ENCODE measurements at places on chromosomes 2 and 18. TPM values are rescaled to one million over a fixed set of nuclear protein-coding genes. Genes with fewer than 3 reads are reported as not detected.
A peak's percentile ranks its signal among the peaks of the same experiment; 100 is the strongest.

DNA sequence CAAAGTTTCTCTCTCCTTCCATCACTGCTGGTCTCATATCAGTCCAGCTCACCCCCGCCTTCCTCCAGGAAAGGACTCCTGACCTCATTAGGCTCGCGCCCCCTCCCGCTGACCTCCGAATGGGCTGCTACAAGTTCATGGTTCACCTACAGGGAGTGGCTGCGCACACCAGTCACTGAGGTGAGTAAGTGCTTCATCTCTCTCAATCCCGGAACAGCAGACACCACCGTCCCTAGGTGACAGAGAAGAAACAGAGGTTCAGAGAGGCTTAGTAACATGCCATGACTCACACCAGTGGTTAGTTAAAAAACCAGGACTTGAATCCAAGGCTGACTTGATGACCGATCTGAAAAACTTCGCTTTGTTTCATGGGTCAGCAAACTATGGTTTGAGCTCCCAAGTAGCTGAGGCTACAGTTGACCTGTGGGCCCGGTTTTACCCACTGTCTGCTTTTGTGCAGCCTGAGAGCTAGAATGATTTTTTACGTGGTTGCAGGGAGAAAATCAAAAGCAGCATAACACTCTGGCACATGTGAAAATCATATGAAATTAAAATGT lies 42.0 kb downstream of the ZFP36L2 start:
- no peak for DNase-seq
- H3K36me3 ChIP-seq: peaks cover 3% of the 10 kb centered on the region
- peak overlapping the region; percentile 77 for H3K4me3 ChIP-seq
- no peaks in the 10 kb centered on the region for H3K27me3 ChIP-seq
- H3K4me1 ChIP-seq: peaks cover 45% of the 10 kb centered on the region
- peak overlapping the region; percentile 93 for H3K27ac ChIP-seq

The ANO7 gene
- total RNA-seq: 0.20 TPM

GRCh38 chr18:52764316-52764715 lies 424.3 kb downstream of the DCC start:
- no peak overlapping the region for H3K27ac ChIP-seq
- DNase-seq: no peak
- no peaks in the 10 kb centered on the region for H3K27me3 ChIP-seq
- H3K4me1 ChIP-seq: no peaks in the 10 kb centered on the region

The ANKAR gene
- total RNA-seq: 8.0 TPM

The LRRC30 gene
- total RNA-seq: not detected

DNA sequence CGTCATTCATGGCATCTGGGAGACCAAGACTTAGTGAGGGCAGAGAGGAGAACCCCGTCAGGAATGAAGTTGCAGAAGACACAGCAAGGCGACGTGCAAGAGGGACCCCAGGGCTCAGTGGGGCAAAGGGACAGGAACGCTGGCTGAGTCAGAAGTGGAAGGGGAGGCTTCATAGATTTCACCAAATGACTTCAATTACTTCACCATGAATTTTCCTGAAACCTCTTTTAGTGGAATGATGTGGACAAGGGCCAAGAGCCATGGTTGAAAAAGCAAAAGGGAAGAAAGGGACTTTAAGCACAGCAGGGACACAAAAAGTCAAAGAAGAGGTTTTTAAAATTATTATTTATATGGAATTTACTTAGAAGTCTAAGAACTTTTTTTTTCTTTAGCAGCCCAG lies 141.6 kb upstream of the PID1 start:
- no peaks in the 10 kb centered on the region for H3K4me1 ChIP-seq
- no peak for DNase-seq
- no peaks in the 10 kb centered on the region for H3K36me3 ChIP-seq
- peaks cover 2% of the 10 kb centered on the region for H3K27me3 ChIP-seq
